ENCODE measurements at places on chromosomes 6 and 20.

GRCh38 chr6:6772751-6773150 lies 184.2 kb downstream of the LY86 start:
- no peak for DNase-seq

GRCh38 chr6:151005164-151005563 lies 139.7 kb downstream of the MTHFD1L start:
- no peak for DNase-seq

DNA sequence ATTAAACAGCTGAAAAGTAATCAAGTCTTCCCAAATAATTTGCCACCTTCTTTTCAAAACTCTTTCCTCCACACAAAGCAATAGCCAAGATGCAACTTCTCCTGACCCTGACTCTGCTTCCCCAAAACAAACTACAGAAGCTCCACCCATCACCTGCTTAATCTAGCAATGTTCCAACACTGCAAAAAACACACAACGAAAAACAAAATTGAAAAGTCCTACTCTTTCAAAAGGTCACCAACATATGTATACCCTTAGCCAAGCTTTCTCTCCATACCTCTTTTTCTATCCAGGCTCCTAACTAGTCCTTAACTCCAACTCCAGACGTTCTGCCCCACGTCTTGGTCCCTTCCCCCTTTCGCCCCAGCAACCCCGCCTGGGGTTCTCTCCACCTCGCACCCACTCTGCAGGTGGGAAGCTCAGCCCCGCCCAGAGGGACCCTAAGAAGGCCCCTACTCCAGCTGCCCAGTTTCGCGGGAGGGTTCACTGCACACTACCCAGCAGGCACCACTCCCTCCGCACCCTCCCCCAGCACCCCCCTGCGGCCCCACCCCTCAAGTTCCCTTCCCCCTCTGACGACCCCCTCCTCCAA lies 717 bp downstream of the CSNK2A1 start:
- DNase-seq = no peak

DNA sequence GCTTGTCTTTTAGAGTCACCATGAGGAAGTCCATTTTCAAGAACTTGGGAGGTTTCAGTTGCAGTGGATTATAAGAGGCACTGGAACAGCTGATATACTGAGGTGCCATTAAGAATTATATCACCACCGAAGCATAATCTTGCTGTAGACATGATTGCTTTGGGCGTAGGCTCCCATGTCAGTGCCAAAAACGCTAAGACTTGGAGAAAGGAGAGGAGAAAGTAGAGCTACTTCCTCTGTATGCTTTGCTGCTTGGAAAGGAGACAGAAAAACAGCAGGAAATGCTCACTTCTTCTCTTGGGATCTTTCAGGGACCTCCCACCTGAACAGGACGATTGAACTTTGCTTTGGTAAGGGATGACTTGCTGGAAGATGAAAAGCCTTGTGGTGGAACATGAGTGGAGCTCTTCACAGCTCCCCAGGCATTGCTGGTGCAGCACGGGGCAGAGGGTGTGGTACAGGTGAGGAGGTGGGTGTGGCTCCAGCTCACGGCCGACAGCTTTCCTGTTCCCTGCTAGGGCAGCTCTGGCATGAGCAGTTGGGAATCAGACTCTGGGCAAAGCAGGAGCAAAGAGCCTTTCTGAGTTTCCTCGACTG lies 190.4 kb upstream of the JAG1 start:
- DNase-seq = no peak

DNA sequence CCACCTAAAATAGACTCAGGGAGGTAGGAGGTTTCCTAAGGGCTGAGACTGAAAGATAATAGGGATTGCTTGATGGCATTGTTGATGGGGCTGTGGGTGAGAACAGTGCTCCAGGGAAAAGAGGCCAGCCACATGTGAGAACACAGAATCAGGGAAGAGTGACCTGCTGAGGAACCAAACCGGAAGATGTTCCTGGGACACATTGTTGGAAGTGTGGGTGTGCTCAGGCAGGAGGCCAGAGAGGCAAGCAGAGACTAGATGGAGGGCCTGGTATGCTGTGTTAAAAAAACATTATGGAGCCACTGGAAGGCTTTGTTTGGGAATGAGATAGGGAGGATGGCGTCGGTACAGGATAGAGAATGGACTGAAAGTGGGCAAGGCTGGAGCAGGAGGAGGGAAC lies 23.3 kb downstream of the RNF144B start:
- DNase-seq = no peak

GRCh38 chr20:46151936-46152335 lies 33.8 kb downstream of the CD40 start:
- DNase-seq = no peak

GRCh38 chr6:33380272-33380981 lies 11.2 kb upstream of the KIFC1 start:
- DNase-seq = no peak

- DNase-seq = no peak
Measured at GRCh38 chr6:140414966-140415620, 1040.6 kb upstream of the CITED2 start.

Measured in HFF-Myc (cell line).